ENCODE measurements at places on chromosomes 7 and 10.

DNA sequence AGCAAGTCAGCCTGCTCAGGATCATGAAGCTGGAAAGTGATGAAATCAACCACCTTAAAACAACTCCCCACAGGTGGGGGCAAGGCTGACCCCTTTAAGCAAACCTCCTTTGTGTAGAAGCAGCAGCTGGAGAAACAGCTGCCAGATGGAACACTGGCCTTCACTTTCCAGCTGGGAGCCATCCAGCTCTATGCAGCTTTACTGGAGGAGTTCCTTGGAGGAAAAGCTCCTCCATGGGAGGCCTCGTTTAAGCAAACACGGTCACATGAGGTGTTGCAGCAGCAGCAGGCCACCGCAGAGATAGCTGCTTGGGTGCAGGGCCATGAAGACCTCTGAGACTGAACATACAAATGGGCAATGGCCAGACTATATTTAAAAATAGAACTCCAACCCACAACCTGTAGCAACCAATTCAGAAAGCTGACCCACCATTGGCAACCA lies 13.0 kb upstream of the DLG5 start:
- DNase-seq, result no peak

DNA sequence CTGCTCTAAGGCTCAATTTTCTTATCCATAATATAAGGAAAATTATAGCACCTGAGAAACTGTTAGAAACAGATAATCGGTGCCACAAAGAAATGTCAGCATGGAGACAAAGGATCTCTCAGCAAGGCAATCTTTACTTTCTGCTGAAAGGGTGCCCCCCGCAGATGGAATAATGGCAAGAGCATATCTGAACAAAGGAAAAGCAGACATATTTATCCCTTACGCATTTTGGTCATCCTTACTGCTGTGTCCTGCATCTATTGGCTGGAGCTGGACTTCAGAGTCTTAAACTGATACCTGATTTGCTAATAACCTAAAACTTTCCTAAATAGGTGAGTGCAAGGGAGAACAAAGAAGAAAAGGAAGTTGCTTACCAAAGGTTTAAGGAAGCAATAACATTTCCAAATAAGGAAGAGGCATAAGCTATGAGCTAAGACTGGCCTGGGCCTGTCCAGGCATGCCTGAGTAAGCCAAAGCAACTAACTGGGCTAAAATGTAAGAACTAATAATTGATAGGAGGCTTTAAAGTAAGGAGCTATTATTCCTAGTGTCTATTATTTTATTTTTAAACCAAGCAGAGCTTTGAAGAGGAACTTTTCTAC lies 39.6 kb upstream of the ELMO1 start:
- no peak for DNase-seq

GRCh38 chr10:78713659-78714058 lies 355.1 kb upstream of the ZMIZ1 start:
- no peak for DNase-seq

DNA sequence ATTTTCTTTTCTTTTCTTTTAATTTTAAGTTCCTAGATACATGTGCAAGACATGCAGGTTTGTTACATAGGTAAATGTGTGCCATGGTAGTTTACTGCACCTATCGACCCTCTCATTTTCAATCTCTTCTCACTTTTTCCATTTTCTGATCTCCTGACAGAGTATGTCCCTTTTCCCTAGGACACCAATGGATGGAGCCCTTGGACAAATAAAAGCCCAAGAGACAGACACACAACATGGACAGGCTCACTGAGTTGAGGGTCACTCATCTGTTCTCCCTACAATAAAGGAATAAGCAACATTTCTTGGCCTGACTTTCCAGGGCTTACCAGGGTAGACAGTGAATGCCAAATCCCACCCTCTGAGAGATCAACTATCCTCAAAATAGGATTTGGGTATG lies 15.2 kb upstream of the UBE2D1 start:
- DNase-seq, result no peak

DNA sequence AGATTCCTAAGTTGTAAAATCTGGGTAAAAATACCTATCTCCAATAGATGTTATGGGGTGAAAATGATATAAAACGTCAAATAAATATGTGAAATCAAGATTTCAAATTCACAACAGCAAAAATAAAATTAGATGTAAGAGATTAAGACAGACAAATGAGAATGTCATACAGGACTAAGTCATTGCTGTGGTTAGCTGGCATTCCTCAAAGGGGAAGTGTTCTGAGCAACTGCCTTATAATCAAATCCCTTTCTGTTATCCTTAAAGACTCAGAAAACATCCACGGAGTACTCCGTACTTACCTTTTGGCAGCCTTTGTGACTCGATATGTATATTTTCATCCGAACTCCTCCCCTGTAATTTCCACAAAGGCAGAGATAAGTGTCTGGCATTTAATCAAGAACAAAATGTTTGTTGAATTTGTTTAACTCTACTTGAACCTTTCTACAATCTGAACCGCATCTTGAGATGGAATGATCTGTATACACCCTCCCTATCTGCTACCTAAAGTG lies 559.6 kb downstream of the GATA3 start:
- DNase-seq, result no peak

DNA sequence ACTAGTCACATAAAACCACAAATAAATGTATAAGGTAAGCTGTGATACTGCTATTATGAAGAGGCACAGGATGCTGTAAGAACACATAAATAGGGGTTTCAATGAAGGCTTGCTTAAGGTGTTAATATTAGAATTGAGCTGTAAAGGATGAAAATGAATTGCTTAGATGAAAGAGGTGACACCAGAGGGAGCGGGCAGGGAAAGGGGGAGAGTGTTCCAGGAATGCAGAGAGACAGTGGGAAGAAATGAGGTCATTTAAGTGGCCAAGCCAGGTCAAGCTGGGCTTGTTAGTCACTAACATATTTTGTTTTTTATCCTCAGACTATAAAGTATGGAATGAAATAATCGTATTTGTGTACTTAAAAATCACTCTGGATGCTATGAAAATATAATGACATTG lies 193.5 kb downstream of the NRG3 start:
- no peak for DNase-seq

- DNase-seq, result no peak
Measured at GRCh38 chr10:61554925-61555324, 101.7 kb upstream of the TMEM26 start.

DNA sequence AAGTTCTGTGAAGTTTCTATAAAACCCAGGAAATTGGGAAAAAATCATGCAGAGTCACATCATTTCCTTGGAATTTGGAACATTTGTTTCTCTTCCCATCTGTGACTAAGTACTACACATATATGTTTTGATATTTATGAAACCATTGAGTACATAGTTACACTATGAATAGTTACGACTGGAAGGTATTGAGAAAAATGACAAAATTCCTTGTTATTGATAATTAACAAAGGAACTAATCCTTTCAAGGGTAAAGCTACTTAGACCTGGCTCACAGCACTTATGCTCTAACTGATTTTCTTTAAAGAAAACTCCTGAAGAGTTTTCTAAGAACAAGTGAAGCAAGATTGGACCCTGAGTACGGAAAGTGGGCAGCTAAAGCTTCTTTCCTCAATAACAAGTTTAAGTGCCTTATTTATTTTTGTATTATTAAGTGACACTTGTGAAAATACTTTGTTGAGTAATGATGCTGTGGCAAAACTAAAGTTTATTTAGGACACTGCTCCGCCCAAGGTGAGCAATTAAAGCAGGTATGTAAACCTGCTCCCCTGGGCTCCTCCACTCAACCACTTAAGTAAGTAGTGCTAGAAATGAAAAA lies 12.0 kb upstream of the GLCCI1 start:
- no peak for DNase-seq

DNA sequence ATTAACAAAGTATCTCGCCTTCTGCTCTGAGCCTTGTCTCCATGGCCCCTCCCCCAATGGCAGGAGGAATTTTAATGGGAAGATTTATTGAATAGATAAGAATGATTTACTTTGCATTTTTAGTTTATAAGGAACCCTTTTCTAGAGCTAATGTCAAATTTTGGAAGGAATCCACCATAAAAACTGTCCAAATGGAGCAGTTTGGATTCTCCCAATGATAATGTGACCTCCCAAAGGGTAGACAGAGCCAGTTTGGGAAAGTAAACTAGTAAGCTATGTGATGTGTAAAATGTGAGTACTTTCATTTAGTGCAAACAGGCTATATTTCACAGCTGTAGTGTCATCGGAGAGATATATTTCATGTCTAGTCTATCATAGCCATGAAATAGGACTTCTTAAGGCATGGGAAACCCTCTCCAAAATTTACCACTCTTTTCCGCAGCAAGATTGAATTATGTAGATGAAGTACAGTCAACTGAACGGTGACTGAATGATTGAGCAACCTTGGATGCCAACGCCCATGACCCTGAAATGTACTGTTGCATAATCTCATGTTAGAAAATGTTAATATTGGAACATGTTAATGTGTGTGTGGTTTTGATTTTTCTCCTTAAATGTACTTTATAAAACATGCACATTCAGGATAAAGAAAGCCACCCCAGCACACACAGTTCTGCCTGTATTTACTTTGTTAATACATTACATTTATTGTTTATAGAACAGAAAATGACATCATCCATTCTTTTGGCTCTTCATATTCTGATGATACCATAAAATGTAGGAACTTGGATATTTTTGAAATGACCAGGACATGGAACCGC lies 140.6 kb downstream of the NRP1 start:
- DNase-seq, result no peak

DNA sequence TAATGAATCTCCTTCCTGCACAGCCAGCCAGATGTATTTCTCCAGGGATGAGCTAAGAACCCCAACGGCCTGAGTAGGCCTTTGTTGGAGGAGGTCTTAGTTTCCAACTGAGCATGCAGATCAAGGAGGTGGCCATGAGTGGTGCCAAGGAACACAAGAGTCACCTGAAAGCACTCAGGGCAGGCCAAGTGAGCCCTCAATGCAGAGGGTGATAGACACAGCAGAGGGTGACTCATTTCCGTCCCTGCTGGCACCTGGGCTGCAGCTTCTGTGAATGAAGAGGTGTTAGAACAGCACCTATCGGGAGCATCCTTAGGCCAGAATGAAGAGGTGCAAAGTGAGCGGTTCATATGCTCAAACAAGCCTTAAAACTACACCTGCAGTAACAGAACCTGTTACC lies 211.8 kb downstream of the FRMD4A start:
- no peak for DNase-seq

DNA sequence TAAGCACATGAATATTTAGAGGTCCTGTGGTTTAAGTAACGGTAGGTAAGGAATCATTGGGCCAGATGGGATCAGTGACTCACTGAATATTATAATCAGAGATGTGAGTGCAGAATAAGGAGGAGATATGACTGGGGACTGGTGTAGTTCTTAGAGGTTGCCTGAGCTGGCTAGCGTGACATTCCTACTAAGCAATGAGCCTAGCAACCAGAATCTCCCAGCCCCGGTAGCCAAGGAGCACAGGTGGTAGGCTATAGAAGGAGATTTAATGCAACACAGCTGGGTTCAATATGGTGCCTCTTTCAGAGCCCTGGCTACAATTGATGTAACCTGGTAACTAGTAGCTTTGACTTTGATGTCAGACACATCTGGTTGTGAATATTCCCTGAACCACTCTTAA lies 641.6 kb downstream of the AUTS2 start:
- no peak for DNase-seq

GRCh38 chr7:132614428-132615318 lies 38.4 kb upstream of the PLXNA4 start:
- no peak for DNase-seq

DNA sequence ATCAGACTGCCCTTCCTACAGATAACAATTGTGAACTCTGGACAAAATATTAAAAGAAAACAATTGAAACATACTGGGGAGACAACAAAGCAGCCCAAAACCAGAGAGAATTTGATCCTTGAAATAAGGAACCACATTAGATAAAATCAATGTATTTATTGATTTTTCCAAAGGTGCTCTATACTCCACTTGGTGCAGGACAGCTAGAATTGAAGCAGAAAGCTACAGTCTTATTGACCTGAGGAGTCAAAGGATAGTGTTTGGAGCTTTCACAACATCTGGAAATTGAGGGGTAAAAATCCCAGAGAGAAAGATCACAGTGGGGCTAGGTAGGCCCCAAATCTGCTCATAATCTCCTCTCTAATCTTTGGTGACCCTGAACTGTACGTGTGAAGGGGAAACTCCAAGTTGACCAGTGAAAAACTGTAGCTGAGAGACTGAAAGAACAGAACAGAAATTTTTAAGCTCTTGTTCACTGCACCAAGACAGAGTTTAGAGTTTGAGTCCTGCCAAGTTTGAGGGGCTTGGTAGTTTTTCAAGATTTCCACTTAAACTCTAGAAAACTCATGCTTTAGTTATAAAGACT lies 70.2 kb downstream of the SAMD9 start:
- no peak for DNase-seq

GRCh38 chr7:73521636-73522104 lies 423 bp downstream of the BAZ1B start:
- peak; percentile 78 for DNase-seq

DNA sequence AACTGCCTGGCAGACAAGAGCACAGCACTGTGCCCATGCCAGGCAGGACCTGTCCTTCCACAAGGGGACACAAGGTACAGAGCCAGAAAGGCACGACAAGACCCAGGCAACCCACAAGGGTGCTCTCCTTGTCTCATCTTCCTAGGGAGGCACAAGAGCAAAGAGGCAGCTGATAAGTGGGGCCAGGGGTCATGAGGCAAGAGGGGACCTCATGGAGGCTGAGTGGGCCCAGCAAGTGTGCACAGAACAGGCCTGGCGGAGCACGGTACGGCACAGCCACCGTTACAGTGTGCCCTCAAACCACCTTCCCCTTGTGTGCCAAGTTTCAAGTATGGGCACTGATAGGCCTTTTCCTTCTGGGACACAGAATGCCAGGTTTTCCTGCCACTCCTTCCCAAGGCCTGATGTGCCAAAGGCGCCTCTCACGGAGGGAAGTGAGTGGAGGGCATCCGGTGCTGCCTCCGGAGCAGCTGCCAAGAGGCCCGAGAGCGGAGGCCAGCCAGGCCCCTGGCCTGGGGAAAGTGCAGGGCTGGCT lies 75.6 kb downstream of the FAM53B start:
- no peak for DNase-seq

GRCh38 chr7:12490107-12490688 lies 80.3 kb upstream of the SCIN start:
- DNase-seq, result peak; percentile 64

DNA sequence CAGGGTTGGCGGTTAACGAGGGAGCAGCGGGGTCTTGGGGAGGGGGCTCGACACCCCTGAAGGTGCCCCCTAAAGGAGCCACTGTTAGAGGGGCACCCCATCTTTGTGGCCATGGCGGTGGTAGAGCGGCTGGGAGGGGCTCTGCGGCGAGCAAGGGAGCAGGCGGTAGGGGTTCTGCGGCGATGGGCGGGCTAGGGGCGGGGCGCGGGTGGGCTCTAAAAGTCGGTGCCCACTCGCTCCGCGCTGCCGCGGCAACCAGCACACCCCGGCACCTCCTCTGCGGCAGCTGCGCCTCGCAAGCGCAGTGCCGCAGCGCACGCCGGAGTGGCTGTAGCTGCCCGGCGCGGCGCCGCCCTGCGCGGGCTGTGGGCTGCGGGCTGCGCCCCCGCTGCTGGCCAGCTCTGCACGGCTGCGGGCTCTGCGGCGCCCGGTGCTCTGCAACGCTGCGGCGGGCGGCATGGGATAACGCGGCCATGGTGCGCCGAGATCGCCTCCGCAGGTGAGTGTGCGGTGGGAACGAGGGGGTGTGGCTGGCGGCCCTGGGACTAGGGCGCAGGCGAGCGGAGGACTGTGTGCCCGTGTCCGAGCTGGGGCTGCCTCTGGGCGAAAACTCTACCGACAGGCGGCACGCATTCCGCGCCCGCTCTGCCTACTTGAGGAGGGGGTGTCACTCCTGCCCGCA lies at the start of gene MEST:
MEST (plus strand) TSS at position 245 of the 682 bp plus-strand sequence; CDS start at position 474, 229 bp downstream.
- DNase-seq, result peak; percentile 23

- DNase-seq, result no peak
Measured at GRCh38 chr10:89090756-89091445, 100.3 kb downstream of the FAS start.

GRCh38 chr7:128271942-128272481 lies 30.9 kb downstream of the LEP start:
- no peak for DNase-seq

Measured in NCI-H345 (cell line).